Stimulated activated naive CD8-positive, alpha-beta T cell treated with anti-CD3 and anti-CD28 coated beads, Interleukin-15, Interleukin-2, amounts not matched to agents 100 U/mL and 50 U/mL, for 24 hours (primary cell): ENCODE measurements at places on chromosomes 3 and 15.

- DNase-seq = no peak
These were observed 95.6 kb downstream of the FBLN2 start for GRCh38 chr3:13644341-13645117.

DNA sequence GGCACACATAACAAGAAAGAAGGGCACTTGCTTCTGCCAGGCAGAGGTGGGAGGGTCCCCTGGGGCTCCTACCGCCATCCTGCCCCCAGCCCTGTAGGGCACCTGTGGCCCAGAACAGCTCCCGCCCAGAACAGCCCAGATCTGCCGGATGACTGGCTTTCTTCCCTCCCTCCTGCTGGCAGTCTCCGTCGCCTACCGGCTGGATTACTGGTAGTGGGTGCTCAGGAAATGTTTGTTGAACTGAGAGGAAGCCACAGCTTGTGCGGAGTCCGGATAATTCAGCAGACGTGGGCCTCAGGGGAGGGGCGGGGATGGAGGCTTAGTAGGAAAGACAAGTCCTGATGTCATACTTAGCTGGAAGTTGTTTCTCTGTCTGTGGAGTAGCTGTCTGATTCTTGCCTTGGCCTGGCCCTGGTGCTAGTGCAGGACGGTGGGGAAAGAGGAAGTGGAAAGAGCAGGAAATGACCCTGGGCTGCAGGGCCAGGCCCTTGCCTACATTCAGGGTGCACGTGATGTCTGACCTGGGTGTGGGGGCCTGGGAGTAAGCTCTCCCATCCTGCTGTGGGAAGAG lies 6.7 kb downstream of the CCDC9B start:
- DNase-seq = no peak

GRCh38 chr3:158272081-158272480 lies 162.2 kb downstream of the RSRC1 start:
- no peak for DNase-seq

DNA sequence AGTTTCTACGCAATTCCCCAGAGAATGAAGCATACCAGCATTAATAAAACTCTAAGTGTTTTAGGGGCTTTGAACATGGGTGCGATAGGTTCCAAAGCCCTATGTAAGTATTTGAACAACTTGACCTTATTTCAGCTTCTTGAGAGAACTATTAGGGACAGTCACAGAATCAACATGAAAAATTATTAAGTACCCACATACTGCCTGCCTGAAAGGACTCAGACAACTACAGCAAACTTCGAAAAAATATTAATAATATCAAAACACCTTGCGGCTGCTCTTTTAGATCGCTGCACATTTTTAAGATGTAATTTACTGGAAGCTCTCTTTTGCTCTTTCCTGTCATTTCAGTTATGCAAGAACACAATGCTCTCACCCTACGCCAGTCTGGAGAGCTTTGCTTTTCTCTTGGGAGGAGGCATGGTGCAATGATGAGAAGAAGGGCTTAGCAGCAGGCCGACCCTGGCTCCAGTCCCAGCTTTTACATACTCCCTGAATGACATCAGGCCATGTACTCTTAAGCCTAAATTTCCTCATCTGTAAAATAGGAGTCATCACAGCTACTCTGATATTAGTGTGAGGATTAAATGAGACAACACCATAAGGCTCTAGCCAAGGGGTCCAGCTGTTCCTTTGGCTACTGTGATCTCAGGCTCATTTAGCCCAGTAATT lies 640.7 kb downstream of the FHIT start:
- no peak for DNase-seq

DNA sequence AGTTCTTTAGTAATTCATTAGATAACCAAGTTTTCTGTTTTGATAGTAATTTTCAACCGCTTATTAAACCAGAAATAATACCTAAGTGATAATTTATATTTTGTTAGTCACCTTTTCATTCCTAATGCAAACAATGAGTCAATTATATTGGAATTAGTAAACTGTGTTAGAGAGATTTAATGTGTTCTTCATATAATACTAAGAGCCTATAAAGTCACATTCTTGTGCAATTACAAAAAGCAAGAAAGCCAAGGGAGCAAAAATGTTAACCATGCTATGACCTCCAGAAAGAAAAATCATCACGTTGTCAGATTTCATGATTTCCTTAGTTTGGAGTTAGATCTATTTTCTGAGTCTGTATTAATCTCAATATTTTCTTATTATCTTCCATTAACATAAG lies 108.8 kb upstream of the SAMMSON start:
- DNase-seq = no peak

GRCh38 chr3:1902416-1902815 lies 196.2 kb upstream of the CNTN4 start:
- DNase-seq = no peak

GRCh38 chr15:80495401-80495942 lies 91.3 kb downstream of the ARNT2 start:
- DNase-seq = no peak

DNA sequence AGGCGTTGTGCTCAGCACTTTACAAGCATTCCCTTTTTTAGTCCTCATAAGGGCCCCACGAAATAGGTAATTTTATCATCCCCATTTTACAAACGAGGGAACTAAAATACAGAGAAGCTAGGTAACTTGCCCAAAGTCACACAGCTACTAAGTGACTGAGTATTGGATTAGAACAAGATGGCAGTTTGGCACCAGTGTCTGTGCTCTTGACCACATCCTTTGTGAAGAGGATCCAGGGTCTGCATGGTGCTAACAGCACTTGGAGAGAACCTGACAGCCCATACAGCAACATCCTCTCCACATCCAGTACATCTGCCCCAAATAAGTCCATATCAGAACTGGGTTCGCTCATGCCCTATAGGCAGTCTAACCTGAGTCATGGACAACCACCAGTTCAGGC lies 21.8 kb upstream of the DAPK2 start:
- DNase-seq = no peak

DNA sequence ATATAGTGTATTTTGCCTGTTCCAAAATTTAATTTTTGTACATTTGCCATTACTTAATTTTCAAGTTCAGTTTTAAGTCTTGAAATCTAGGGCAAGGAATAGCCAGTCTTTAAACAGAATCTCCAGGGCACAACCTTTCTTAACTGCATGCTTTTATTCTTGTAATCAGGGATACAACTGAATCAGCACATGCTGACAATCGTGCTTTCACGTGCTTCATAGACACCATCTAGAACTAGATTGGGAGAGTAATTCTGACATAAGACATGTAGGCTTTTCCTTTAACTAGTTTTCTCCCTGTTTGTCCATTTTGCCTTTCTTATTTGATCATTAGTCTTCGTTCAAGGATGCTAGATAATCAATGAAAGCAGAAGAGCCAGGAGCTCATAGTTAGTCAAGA lies 650.4 kb upstream of the CADM2 start:
- no peak for DNase-seq

- DNase-seq = no peak
These were observed 12.3 kb downstream of the SMAD3 start for GRCh38 chr15:67077641-67078215.

- DNase-seq = no peak
These were observed 190.3 kb downstream of the XXYLT1 start for GRCh38 chr3:195080571-195081151.

- no peak for DNase-seq
These were observed 67.9 kb upstream of the BCL6 start for GRCh38 chr3:187813198-187813597.

DNA sequence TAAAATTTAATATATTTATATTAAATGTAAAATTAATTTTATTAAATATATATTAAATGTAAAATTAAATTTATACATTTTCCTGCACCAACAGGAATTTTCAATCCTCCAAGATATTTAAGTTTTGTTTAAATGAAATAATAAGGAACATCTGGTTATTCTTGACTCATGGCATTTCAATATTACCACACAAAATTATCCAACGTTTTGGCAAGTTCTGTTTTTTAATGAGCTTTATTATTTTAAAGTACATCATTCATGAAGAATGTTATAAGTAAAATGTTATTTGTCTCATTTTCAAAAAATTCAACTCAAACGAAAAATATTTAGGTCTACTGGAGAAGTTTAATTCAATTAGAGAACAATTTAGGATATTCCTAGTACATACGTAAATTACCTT lies 811.4 kb downstream of the NAALADL2 start:
- no peak for DNase-seq
